ENCODE measurements at places on chromosomes 7 and 10. TPM values are rescaled to one million over a fixed set of nuclear protein-coding genes. Genes with fewer than 3 reads are reported as not detected.

The VWA2 gene
- under 0.01 TPM for total RNA-seq

The PRR15 gene
- 0.48 TPM for total RNA-seq

The SLC16A9 gene
- total RNA-seq = 0.67 TPM

The ZNF365 gene
- total RNA-seq = under 0.01 TPM

The TMEM139 gene
- not detected for total RNA-seq

The TMEM229A gene
- not detected for total RNA-seq

The PTPRZ1 gene
- total RNA-seq = not detected

The IL2RA gene
- total RNA-seq = not detected

Data from vein endothelial cell (primary cell).